Activated T-cell treated with anti-CD3 and anti-CD28 coated beads, Interleukin-2, amount 50 U/mL, for 72 hours (primary cell): ENCODE measurements at places on chromosomes 11 and 22. TPM values are rescaled to one million over a fixed set of nuclear protein-coding genes. Genes with fewer than 3 reads are reported as not detected.

DNA sequence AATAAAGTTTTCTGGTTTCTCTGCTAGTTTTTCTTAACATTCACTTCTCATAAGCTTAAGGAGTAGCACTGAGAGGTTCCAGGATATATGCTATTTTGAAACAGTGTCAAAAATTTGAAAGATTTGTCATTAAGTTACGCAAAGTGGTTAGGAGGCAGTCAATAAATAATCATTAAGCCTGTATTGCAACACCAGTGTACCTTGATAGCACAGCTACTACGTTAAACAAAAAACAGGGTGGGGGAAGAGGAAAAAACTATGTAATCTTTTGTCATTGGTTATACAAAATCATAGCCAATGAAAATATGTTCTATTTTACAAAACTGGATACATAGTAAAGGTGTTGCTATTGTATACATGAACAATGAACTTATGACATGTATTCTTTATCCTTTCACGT lies 30.4 kb upstream of the PITPNB start:
- no peak for DNase-seq

Gene ZP1
- total RNA-seq: not detected

Gene SYTL2
- total RNA-seq: 34.4 TPM

Gene OR4A16
- total RNA-seq: not detected

- DNase-seq: no peak
Measured at GRCh38 chr22:49528420-49528720, 299.3 kb downstream of the BRD1 start.

- DNase-seq: no peak
Measured at GRCh38 chr11:35436581-35437250, 17.4 kb upstream of the SLC1A2 start.

- DNase-seq: no peak
Measured at GRCh38 chr22:22037229-22037628, 54.6 kb upstream of the TOP3B start.

GRCh38 chr11:105861225-105861624 lies 160.8 kb downstream of the MSANTD4 start:
- DNase-seq: no peak

DNA sequence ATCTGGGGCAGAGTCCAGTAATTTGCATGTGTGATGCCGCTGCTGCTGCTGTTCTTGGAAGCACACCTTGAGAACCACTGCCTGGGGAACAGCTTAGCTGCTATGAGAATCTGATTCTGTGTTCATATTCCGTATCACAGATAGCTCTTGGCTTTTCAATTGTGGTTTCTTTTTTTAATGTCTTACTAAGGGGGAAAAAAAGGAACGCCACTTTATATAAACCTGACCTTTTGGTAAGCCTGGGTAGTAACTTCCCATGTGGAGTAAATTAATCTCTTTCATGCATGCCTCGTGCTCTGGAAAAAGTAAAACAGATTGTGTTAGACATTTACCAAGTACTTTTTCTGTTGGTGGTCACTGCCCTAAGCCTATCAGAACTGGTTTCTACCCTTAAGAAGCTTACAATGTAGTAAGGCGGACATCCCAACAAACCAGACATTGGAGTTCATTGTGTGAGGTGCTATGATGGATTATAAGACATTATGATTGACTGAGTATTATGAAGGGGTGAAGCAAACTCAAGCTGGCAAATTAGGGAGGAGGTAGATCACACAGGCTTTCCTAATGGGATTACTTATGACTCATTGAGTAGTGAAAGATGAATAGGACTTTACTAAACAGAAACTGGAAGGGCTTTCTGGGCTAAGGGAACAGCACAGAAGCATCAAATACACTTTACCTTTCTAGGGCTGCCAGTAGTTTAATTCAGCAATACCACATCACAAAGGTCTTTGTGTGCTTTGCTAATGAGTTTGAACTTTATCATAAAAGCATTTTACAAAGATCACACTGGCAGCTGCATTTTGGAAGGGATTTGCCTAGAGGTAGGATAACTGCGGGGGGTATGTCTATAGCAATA lies 64.7 kb downstream of the MAML2 start:
- DNase-seq: no peak

DNA sequence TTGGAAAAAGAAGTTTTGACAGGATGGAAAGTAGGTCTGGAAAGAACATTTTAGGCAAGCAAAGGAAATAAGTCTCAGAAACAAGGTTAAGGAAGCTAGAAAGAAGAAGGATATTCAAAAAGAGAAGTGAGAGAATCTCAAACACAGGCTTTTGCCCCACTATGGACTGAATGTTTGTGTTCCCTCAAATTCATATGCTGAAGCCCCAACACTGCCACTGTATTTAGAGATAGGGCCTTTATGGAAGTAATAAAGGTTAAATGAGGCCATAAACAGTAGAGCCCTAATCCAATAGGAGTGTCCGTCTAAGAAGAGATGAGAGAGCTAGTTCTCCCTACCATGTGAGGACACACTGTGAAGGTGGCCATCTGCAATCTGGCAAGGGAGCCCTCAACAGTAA lies 20.6 kb upstream of the RPS13 start:
- DNase-seq: no peak

Gene SHANK2
- 0.28 TPM for total RNA-seq

Gene OR52W1
- total RNA-seq: not detected

DNA sequence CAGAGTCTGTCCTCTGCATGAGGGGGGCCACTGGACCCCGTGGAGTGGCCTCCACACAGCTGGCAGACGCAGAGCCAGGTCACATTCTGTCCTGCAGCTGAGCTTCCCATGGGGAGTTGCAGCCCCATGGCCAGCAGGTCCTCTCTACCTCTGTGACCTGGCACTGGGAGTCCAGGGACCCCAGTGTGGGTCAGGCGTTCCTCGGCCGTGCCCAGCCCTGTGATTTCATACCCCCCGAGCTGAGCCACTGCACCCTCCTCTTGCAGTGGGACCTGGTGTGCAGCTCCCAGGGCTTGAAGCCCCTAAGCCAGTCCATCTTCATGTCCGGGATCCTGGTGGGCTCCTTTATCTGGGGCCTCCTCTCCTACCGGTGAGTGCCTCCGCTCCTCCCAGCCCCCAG lies 32.2 kb upstream of the SLC22A12 start:
- no peak for DNase-seq

- DNase-seq: no peak
Measured at GRCh38 chr11:128492461-128492860, 94.9 kb downstream of the ETS1 start.

Gene TPP1
- total RNA-seq: 62.1 TPM

GRCh38 chr11:119236490-119236889 lies 30.4 kb downstream of the CBL start:
- no peak for DNase-seq

DNA sequence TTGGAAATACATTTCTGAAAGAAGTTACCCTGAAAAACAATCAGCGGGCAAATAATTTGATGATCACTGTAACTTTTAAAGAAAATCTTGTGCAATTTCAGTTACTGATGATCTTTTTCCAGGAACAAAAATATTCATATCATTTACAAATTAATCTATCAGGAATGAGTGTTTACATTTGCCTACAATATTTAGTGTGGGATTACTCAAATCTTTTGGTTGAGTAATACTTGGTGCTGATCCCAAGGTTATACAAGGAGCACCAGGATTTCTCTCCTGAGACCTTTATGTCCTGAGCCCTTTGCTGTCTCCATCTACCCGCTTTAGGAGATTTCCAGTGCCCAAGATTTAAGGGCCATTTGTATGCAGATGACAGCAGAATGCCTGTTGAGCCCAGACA lies 116.1 kb downstream of the ATXN10 start:
- no peak for DNase-seq

DNA sequence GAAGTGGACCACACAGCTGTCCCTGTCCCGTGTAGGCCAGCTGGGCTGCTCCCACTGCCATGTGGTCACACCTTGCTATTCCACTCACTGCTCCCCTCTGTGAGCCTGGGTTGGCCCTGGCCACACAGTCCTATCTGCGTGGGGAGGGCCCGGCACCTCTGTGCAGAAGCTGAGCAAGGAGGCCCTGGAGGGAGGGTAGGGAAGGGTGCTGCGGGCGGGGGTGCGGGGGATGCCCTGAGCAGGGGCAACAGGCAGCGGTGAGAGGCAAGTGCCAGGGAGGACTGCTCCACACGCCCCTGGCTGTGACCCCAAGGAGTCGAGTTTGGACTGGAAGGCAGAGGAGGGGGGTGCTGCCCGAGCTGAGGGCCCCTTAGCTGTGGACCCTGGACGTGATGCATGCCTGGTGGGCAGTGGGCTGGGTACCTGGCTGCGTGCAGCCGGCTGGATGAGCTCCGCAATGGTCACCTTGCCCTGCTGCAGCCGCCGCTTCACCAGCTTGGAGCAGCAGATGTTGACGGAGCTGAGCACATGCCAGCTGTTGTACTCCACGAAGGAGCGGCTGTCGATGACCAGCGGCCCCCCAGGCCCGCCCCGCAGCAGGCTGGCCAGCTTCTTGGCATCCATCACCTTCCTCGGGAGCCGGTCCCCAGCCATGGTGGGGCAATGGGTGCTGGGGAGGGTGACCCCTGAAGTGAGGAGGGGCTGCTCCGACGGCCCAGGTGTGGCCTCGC lies 6.7 kb downstream of the DUSP8 start:
- no peak for DNase-seq

- DNase-seq: peak; percentile 81
Measured at GRCh38 chr11:9137293-9138132, 46.1 kb upstream of the SCUBE2 start.

GRCh38 chr11:85094795-85095194 lies 532.3 kb downstream of the DLG2 start:
- DNase-seq: no peak

GRCh38 chr11:128653801-128654231 lies 40.1 kb upstream of the FLI1 start:
- no peak for DNase-seq

DNA sequence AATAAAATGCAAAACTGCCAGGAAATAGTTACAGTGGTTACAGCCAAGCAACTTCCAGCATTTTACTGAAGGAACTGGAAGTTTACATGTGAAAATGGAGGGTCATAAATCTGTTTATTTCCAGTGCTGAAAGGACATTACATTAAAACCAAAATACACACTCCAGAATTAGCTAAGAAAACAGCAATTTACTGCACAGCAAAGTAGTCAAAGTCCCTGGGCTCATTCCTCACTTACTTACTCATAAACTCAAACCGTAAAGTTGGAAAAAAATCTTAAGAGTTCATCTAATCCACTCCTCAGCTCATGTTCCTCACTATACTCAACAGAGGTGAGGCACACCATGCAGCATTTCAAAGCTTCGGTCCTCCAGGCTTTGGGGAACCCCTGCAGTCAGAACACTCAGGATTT lies 17.4 kb downstream of the CTSC start:
- no peak for DNase-seq

GRCh38 chr22:46813816-46814597 lies 51.6 kb downstream of the TBC1D22A start:
- no peak for DNase-seq

GRCh38 chr11:118170882-118171268 lies 5.6 kb downstream of the SCN2B start:
- no peak for DNase-seq

Gene TENM4
- total RNA-seq: not detected

GRCh38 chr11:127644366-127644765 lies 643.8 kb upstream of the KIRREL3 start:
- no peak for DNase-seq

Gene SYT7
- total RNA-seq: not detected

GRCh38 chr11:82676483-82677094 lies 57.1 kb downstream of the FAM181B start:
- DNase-seq: no peak

- no peak for DNase-seq
Measured at GRCh38 chr11:33160136-33160535, 1.1 kb downstream of the CSTF3 start.

GRCh38 chr22:44730022-44730393 lies 22.4 kb upstream of the ARHGAP8 start:
- no peak for DNase-seq

Gene SLC37A2
- 1.0 TPM for total RNA-seq

DNA sequence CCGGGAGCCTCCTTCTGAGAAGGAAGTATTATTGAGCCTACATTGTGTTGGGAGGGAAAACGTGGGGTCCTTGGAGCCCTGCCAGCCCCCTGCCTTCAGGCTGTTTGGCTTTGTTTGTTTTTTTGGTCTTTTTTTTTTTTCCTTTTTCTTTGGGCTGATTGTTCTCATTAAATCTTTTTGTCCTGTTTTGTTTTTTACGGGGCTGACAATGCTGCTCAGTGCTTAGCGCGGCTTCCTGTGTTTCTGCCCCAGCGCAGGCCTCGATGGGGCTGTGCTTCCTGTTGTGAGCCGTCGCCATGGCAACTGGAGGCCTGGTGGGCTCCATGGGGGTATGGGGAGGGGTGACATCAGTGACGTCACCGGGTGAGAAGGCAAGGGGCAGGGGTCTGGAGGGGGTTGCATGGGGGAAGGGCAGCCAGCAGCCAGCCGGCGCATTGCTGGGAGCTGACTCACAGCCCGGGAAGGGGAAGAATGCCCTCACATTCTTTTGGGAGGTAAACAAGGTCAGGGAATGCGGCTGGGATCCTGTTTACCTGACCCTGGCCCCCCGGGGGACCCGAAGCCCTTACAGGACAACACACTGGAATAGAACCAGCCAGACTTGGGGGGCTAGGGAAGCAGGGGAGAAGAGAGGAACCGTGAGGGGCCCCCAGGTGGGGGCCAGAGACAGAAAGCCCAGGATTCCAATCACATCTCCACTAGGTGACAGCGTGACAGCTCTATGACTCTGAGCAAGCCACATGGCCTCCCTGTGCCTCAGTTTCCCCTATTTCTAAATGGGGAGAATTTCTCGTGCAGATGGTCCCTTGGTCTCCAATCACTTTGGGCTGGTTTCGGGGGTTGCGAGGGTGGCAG lies 22.2 kb upstream of the CBX7 start:
- peak; percentile 45 for DNase-seq

Gene KCNJ1
- not detected for total RNA-seq

- DNase-seq: no peak
Measured at GRCh38 chr11:102471474-102471873, 18.9 kb upstream of the TMEM123 start.

- DNase-seq: no peak
Measured at GRCh38 chr11:82986446-82986845, 84.9 kb downstream of the DDIAS start.

Gene TTC28
- total RNA-seq: 4.2 TPM

DNA sequence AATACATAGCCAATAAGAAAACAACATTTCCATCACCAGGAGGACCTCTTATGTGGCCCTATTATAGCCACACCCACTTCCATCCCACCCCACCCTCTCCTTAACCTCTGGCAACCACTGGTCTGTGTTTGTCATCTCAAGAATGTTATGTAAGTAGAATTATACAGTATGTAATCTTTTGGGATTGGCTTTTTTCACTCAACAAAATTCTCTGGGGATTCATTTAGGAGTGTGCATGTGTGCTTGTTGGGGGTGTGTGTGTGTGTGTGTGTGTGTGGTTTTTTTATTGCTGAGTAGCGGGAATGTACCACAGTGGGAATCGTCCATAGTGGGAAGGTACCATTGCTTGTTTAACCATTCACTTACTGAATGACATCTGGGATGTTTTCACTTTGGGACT lies 5.2 kb downstream of the KCNJ5 start:
- no peak for DNase-seq

DNA sequence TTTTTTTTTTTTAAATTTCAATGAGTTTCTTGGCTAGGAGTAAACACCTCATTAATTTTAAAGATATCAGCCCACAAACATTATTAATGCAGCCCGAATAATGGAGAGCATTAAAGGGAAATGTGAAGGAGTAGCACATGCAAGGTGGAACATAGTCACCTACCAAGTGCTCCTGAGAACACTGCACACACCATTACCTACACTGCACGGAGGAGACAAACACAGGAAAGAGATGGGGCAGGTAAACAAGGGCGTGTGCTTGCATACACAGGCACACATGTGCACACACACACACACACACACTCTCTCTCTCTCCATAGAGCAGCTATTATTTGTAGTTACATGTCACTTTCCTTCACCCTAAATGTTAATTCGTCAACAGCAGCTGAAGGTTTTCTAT lies 30.2 kb downstream of the HTR3B start:
- DNase-seq: no peak
